Stimulated activated CD4-positive, alpha-beta T cell treated with anti-CD3 and anti-CD28 coated beads, Interleukin-15, amount 100 ng/mL, for 1 hour (primary cell): ENCODE measurements at places on chromosomes 7 and 10.

- no peak for DNase-seq
These were observed 453.9 kb upstream of the GHITM start for GRCh38 chr10:83685458-83685857.

DNA sequence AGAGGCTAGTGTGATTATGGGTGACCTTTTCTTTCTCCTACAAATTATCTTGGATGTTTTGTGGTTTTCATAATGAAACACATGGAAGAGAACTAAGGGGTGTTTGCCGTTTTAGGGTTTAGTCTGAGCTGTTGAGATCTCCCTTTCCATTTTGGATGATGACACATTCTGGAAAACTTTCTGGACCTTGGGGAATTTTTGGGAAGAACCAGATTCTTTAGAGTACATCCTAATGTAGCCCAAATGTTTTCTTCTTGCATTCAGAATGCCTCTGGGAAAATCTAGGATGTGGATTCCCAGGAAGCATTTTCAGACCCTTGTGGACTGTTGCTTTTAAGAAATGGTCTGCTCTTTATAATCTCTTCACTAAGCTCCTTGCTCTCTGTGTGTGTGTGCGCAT is 165.7 kb downstream of the SORCS3 start:
- no peak for DNase-seq

GRCh38 chr7:112067632-112068540 is 138.3 kb downstream of the DOCK4 start:
- DNase-seq: no peak

GRCh38 chr10:79023240-79024162 is 45.3 kb upstream of the ZMIZ1 start:
- no peak for DNase-seq

GRCh38 chr10:112333452-112333851 is 40.5 kb upstream of the ACSL5 start:
- DNase-seq: no peak

DNA sequence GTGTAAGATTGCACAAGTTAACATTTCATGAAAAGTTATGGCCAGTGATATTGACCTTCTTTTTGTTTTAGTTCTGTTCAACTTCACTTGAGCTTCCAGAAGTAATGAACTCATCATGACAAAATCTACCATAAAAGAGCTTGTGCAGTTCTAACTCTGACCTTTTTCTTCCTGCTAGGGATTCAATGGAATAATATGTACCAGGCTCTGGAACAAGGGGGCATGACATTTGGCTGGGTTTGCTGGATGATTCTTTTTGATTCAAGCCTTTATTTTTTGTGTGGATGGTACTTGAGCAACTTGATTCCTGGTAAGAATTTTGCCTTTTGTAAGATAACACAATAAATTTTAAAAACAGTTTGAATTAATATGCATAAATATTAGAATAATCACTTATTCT is 205.0 kb downstream of the ABCA13 start:
- DNase-seq: no peak

GRCh38 chr10:27373566-27374160 is 130.4 kb upstream of the RAB18 start:
- DNase-seq: no peak

DNA sequence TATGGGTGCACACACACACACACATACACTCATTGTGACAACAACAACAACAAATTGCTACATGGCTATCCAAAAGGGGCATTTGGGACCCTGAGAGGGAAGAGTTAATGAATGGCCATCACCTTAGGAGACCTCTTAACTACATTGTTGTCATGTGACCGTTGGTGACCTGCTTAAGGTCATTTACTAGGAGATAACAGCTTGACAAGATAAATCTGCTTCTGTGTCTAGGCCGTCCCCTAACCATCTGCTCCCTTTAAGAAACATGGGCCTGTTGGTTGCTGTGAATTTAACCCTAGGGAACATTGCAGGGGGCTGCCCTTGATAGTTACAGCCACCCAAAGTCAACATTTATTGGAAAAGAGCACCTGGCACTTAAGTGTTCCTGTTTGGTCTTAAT is 29.7 kb downstream of the C1QL3 start:
- DNase-seq: no peak

GRCh38 chr7:144835155-144835611 is 670 bp downstream of the TPK1 start:
- DNase-seq: no peak

- DNase-seq: no peak
These were observed 34.4 kb downstream of the DDC start for GRCh38 chr7:50530766-50531165.

DNA sequence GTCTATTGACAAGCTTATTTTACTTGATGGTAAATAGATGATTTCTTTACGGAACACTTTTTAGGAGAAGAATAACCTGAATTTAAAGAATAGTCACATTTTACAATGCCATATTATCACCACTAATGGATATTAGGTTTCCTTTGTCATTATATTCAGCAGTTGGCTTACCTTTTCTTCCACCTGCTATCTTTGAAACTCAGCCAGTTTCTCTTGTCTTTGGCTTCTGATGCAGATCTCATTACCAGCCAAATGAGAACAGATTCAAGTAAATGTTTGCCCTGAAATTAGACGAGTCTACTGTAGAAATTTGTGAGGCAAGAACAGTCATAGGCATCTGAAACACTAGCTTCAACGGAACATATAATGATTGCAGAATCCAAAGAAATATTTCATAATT is 85.5 kb upstream of the OIT3 start:
- no peak for DNase-seq

- no peak for DNase-seq
These were observed 505.9 kb downstream of the TCERG1L start for GRCh38 chr10:130805635-130806030.

DNA sequence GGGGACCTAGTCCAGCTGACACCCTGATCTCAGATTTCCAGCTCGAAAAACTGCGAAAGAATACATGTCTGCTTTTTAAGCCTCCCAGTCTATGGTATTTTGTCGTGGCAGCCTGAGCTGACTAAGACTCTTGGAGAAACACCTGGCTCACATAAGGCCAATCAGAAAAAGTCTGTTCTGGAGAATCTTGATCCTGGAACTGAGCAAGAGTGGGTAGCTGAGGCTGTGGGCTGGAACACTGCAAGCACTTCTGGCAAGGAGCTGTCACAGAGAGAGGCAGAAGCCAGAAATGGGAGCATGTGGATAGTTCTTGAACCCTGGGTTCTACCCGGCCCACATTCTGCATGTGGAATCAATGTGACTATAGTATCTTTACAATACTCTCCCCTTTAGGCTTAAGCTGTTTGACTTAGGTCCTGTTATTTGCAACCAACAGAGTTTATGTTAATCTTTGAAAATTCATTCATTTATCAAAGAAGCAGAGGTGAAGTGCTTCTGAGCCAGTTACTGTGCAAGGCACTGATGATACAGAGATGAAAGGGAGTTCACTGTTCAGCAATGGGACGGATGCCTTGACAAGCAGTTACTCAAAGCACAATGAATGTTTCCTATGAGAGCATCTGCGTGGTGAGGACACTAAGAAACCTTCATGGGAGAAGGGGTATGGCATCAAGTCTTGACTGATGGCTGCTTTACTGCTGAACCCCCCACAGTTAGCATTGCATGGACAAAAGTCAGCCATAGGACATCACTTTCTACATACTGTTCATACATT is 4.4 kb upstream of the C10orf90 start:
- no peak for DNase-seq

GRCh38 chr7:115805458-115805857 is 225.1 kb downstream of the TFEC start:
- no peak for DNase-seq
